ENCODE measurements at places on chromosomes 16 and 17. TPM values are rescaled to one million over a fixed set of nuclear protein-coding genes. Genes with fewer than 3 reads are reported as not detected.

GRCh38 chr16:61862221-61863155, 173.8 kb downstream of the CDH8 start:
- no peak for DNase-seq

GRCh38 chr17:59763861-59764260, 56.4 kb downstream of the VMP1 start:
- no peak for DNase-seq

DNA sequence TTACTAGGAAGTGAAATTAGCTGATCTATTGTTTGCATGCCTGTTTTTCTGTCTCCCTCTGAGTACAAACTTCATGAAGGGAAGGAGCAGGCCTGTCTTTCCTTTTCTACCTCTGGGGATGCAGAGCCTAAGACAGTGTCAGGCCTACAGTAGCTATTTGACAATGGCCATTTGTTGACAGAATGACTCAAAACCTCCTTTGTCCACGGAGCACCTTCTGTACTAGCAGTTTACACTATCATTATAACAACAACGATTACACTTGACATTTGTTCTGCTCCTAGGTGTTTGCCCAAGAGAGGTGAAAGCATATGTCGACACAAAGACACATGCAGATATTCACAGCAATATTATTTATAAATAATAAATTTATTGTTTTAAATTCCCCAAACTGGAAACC, 132.3 kb upstream of the IRX3 start:
- no peak for DNase-seq

GJC1 gene
- 61.9 TPM for total RNA-seq

- no peak for DNase-seq
These were observed 2.3 kb upstream of the RSKR start for GRCh38 chr17:28616281-28616680.

CD300LB gene
- not detected for total RNA-seq

- DNase-seq: no peak
These were observed 18.3 kb upstream of the EFCAB13 start for GRCh38 chr17:47305302-47305923.

DNA sequence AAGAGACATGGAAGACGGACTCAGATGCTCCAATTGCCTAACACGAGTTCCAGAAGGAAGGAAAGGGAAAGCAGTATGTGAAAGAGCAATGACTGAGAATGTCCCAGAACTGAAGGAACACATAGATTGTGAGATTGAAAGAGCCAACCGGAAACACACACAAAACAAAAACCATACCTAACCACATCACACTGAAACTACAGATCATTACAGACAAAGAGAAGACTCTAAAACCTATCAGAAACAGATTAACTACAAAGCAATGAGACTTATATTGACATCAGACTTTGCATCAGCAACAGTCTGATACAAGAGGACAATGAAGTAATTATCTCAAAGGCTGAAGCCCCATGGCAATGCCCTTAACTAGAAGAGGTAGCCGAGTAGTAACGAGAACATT, 45.6 kb upstream of the CLEC18B start:
- no peak for DNase-seq

DNA sequence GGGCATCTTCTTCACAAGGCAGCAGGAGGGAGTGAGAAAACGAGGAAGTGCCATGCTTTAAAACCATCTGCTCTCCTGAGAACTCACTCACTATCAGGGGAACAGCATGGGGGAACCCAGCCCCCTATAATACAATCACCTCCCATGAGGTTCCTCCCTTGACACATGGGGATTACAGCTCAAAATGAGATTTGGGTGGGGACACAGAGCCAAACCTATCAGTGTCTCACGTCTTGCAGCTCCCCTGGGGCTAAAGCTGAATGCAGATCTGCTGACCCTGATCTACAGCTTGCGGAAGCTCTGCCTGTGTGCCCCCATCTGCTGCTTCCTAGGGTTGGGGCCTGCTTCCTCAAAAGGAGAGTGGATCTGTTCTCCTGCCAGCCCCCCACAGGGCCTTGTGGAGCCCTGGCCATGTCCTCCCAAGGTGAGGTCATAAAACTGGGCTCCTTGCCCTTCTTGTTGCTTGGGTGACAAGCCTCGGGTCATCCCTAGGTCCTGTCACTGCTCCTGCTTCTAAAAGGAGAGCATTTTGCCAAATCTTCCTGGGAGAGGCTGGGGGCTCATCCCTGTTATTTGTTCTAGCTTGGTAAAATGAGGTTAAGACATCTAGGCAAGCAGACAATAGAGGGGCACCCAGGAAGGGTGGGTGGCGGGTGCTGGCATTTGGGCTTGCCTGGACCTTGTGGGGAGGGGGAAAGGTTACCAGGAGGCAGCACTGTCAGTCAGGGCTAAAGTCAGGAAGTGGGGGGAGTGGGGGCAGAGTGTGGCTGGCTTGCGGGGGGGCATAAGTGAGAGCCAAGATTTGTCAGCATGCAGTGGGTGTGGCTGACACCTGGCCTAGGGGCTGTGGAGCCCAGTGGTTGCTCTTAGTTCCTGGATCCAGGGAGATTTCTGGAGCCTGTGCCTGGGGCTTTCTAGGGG, 16.0 kb downstream of the KRT33A start:
- DNase-seq: peak; percentile 50

LPCAT2 gene
- total RNA-seq: 12.3 TPM

YBX2 gene
- 3.6 TPM for total RNA-seq

SCNN1B gene
- 4.2 TPM for total RNA-seq

XAF1 gene
- total RNA-seq: 15.4 TPM

G6PC1 gene
- 0.06 TPM for total RNA-seq

DNA sequence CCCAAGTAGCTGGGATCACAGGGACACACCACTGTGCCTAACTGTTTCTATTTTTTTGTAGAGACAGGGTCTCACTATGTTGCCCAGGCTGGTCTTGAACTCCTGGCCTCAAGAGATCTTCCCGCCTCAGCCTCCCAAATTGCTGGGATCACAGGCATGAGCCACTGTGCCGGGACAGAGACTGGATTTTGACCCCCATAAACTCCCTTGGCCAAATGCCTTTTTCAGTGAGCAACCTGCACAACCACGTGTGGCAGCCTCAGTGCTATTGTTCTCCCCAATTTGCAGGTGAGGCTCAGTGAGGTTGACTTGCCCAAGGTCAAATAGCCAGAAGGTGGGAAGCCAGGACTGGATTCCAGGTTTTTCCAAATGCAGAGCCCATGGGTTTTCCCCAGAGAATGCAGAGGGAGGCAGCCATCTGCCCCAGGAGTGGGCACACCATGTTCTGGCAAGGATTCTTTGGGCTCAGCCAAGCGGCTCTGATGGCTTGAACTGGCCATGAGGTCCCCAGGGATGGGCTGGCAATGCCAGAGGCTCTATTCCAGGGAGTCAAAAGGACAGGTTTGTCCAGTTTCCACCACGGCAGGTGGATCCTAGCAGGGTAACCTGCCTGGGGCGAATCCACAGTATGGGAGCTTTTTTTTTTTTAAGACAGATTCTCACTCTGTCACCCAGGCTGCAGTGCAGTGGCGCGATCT, 1.8 kb downstream of the IL27 start:
- no peak for DNase-seq

DNA sequence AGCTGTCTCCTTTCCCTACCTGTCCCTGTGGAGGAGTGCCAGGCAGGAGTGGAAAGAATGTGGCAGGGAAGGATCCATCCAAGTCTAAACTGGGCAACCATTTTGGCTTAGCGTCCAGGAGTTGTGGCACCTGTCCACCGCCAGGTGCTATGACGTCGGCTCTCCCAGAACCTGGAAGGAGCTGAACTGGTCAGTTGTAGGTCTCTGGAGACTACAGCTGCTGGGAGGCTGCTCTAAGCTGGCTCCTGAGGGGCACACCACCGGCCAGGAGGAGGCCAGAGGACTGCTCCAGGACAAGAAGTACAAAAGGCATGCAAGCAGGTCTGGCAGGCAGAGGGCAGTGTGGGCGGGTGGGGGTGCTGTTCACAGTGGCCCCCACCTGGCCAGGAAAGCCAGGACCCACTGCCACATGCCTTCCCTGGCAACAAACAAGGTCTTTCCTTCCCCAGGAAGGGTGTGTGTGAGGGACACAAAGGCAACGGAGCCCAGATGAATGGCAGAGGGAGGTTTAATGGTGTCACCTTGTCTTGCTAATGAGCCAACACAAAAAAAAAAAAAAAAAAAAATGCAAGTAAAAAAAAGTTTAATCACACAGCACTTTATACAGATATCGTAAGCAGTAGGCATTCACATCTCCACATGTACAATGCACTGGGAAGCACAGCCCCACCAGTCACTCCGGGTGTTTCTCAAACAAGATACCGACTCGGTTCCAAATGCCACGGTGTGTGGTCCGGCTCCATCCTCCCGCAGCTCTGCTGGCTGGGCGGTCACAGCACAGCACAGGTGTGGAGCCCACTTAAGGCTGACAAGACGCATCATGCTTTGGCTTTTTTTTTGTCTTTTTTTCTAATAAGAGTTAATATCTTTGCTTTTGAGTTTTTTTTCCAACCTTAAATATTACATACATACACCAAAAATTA, 4.8 kb downstream of the SPHK1 start:
- DNase-seq: no peak

DNA sequence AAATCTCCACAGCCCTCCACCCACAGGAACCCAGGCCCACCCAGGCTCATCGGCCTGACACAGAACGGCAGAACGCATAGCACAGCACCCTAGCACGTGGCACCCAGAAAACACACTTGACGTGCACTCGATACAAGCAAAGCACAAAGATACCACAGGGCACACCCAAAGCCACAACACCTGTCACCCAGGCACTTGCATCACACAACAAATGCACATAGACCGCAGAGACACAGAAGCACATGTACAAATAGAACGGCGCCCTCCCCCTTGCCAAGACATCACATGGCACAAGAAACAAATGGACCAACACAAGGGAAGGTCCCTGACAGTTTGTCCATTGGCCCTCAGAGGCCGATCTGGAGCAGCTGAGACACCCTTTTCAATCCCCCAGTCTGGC, 147.7 kb upstream of the WSCD1 start:
- DNase-seq: no peak

DNA sequence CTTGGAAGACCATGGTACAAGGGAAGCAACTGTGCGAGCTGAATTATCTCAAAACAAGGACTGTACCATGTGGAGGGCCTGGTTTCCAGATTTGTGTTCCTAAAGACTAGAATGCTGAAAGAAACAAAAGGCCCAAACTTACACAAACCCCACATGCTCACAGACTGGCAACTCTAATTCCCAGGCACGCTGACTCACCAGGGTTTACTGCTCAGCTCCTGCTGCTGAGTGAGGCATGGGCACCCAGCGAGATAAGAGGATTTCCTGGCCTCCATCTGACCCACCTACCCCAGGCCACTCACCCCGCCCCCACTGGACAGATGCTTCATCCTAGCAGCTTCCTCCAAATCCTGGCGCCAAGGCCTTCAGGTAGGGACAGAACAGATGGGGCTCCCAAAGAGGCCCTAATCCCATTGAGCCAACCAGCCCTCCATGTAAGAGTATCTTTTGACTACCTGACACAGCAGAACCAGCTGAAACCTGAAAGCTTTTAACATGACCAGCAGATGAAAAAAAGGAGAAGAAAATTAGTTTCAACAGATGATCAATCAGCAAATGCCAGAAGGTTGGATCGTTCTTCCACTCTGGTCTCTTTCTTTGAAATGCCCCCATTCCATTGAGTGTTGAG, 33.9 kb downstream of the DCUN1D3 start:
- DNase-seq: no peak

DNA sequence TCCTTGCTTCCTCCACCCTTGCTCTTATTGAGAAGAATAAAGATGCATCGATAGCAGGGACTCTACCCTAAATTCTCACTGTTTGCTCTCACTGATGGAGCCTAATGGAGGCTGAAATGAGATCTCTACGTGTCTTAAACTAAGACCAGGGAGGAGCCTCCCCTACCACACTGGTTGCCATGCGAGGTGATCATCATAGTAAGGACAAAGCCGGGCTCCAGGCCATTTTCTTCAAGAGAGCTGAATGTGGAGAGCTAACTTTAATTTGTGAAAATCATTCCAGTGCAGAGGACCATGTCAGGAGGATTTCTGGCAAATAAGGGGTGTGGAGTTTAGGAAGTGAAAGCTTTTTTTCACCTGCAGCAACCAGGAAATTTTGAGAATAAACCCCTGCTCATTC, 5.6 kb downstream of the CDH11 start:
- DNase-seq: peak; percentile 72

PYDC1 gene
- not detected for total RNA-seq

GRCh38 chr17:34412965-34413441, 50.0 kb upstream of the CCL1 start:
- DNase-seq: no peak

OR1A1 gene
- not detected for total RNA-seq

DNA sequence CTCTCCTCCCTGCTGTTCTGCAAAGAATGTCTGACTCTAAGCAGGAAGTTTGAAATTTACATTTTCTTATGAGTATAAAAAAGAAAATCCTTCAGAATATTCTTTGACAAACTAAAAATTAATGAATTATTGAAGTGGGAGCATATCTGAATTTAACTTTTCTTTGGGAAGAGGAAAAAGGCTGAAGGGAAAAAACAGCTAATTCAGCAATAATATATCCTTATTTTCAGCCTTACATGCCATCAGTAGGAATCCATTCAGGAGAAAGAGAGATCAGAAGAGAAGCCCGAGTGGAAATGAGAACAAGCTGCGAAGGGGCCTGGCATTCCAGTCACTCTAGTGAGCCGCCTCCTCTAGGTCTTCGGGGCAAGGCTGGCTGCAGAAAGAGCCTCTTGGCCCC, 41.7 kb upstream of the BCAR1 start:
- DNase-seq: no peak

DNA sequence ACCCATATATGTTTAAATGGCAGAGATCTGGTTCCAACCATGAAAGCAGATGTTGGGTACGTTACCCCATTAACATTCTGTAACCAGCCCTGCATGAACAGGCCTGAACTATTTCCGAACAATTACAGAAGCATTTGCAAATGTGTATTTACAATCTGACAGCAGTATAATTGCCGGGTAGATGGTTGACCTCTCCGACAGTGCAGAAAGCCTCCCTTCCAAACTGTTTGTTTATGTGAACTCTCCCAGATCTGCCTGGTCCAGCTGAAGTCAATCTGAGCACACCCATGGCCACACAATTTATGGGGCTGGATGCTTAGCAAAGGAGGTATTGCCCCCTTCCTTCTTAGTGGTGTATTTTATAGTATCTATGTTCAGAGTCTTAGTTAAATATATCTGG, 21.8 kb downstream of the NUDT7 start:
- DNase-seq: no peak

DNA sequence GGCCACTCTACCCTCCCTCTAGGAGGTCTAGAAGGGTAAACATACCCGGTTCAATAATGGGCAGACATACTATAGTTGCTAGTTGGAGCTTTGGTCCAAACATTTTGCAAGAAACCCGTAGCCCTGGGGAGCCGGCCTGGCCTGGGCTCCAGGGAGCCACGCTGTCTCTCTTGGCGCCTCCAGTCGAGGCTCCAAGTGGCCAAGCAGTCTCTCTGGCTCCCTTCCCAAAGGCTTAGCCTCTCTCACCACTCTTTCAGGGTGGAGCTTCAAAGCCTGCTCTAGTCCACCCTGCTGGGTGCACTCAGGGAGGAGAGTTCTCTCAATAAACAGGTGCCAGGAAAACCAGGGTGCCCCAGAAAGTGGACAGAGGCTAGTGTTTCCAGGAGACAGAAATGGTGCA, 32.2 kb downstream of the RCVRN start:
- no peak for DNase-seq

- no peak for DNase-seq
These were observed at the start of gene C16orf89 for GRCh38 chr16:5065813-5066212. Gene C16orf89, minus strand, starts transcription at chr16:5065956. Its CDS starts 48 bp downstream, at chr16:5065908.

Data from esophagus muscularis mucosa (tissue), 4 donors.